ENCODE measurements at places on chromosomes 5 and 9. TPM values are rescaled to one million over a fixed set of nuclear protein-coding genes. Genes with fewer than 3 reads are reported as not detected.

GRCh38 chr5:154401931-154402330, 43.9 kb upstream of the SAP30L start:
- no peak for DNase-seq

GRCh38 chr5:136730426-136730825, 365.1 kb upstream of the TRPC7 start:
- no peak for DNase-seq

GRCh38 chr5:107126341-107126740, 544.4 kb downstream of the EFNA5 start:
- no peak for DNase-seq

- DNase-seq, result no peak
Observed at GRCh38 chr5:158979749-158980521, 119.8 kb downstream of the EBF1 start.

GRCh38 chr5:171945066-171945465, 61.4 kb downstream of the FBXW11 start:
- DNase-seq, result no peak

DNA sequence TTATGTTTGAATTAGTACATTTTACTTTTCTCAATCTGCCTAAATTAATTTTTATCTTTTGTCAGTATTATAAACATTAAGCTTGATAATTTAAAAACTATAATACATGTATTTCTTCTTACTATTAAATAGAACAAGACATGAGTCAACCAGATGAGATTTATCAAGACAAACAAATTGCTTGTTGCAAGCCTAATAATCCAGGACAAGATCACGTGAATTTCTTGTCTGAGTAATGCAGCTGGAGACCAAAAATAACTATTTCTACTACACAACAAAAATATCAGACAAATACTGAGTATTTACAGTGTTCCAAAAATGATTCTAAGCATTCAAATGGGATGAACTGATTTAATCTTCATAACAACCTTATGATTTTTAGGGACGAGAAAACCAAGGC, 339.1 kb upstream of the PRR16 start:
- DNase-seq, result no peak

DNA sequence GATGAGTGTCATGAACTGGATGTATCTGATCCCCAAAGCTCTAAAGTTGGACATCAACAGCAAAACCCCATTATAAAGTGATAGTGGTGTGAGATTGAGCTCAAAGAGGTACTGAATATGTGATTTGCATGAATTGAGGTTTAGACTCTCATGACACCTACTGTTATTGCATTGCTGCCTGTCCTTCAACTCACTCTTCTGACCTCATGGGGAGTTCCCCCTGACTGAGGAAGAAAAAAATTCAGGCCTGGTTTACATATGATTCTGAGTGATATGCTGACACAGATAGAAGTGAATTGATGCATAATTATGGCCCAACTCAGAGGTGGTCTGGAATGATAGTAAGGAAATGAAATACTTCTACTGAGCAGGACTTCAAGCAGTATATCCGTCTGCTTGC, 76.2 kb upstream of the CHD1 start:
- no peak for DNase-seq

GRCh38 chr5:170403675-170404074, 14.5 kb upstream of the KCNMB1 start:
- no peak for DNase-seq

DNA sequence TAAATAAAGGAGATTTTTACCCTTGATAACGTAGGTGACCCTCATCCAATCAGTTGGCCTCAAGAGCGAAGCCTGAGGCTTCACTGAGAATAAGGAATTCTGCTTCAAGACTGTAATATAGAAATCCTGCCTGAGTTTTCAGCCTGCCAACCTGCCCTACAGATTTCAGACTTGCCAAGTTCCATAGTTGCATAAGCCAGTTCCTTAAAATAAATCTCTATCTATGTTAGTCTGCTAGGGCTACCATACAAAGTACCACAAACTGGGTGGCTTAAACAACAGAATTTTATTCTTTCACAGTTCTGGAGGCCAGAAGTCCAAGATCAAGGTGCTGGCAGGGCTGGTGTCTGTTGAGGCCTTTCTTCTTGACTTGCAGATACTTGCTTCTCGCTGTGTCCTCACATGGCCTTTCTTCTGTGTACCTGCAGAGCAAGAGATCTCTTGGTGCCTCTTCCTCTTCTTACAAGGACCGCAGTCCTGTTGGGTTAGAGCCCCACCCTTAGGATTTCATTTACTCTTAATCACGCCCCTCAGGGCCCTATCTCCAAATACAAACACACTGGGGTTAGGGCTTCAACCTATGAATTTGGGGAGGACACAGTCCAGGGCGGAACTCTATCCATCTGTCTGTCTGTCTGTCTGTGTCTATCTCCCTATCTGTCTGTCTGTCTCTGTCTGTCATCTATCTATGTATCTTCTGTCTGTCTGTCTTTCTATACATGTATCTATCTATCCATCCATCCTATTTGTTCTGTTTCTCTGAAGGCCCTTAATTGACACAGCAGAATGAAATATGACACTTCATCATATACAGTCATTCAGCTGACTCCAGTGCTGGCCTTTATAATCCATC, 17.0 kb upstream of the CMBL start:
- no peak for DNase-seq

DNA sequence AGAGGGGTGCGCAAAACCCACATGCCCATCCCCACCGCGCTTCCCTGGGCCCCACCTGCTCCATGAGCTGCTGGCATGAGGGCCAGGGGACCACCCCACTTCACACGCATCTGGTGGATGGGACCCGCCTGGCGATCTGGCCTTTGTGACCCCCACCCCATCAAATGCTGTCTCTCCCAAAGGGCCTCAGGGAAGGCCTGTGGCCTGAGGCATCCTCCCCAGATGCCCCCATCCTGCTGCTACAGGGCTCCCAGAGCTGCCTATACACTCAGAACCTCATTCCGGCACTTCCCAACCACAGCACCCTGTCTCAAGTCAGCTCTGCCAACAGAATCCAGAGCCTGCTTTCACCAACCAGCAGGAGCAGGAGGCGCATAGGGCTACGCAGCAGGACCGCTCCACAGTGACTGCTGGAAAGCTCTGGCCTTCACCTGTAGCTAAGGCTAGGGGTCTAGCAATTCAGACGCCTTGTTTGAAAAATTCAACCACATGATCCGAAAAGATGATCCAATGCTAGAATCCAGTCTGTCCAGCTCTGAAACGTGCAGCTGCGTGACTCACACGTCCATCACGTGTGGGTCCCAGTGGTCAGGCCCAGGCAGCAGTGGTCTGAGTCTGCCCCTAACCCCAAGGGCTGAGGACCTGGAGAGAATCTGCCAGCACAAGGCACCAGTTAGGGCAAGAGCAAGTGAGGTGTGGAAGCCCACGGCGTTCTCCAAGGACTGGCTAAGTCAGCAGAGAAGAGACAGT, 1.4 kb upstream of the SNAPC4 start:
- DNase-seq, result no peak

- no peak for DNase-seq
Observed at GRCh38 chr5:177025101-177025601, 2.7 kb downstream of the ZNF346 start.

Gene NEUROG1
- not detected for total RNA-seq

Gene PSD2
- not detected for total RNA-seq

Gene SEMA5A
- total RNA-seq, result 2.9 TPM

Gene PAEP
- not detected for total RNA-seq

Gene IL33
- not detected for total RNA-seq

Data from CD4-positive, alpha-beta T cell (primary cell).